ENCODE measurements at places on chromosomes 3 and 15.

DNA sequence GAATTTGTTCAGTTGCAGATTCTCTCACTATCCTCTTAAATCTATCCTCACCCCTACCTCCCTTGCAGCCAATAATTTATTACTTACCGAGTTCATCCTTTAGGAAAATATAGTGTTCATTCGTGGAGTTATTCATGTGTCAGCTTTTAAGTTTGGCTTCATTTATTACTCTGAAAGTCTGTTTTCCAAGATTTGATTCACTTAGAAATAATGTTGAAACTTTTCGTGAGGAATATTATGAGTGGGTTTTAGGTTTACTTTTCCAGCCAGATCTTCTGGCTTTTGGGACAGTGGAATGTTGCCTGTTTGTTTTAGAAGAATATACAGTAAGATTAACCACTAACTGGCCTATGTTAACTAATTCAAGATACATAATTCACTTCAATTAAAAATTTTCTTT is 161.0 kb upstream of the CGNL1 start:
- no peak for DNase-seq

DNA sequence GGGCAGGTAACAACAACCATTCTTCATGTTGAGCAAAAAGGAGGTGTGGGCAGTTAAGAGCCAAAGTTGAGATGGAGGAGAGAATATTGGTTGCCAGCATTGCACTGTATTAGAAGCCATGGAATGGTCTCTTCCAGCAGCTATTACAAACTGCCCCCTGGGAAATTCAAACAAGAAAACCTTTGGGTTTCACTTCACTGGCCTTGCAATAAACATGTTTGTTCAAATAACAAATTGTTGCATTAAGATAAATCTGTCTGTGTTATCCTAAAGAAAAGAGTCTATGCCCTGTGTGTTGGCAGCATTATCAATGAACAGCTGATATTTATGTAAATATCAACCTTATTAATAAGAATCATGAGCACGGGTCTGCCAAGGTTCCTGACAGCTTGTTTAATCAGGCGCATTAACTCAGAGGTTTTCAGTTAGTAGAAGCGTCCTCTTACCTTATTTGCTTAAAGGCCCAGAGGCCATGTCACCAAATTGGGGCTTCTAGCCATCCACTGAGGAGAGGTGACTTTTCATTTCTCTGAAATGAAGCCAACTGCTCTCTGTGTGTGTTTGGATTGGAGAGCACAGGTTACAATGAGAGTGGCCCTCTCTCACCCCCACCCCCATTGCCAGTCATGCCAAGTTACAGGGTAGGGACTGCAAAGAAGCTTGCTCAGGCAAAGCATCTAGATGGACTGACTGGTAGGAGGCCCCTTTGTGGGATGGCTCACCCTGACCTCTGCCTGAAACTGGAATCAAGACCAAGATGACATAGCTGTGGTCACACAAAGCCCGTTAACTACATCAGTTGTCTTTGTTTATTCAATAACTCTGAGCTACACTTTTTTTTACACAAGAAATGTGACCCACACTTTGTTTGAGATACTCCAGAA is 10.5 kb downstream of the FILIP1L start:
- no peak for DNase-seq

DNA sequence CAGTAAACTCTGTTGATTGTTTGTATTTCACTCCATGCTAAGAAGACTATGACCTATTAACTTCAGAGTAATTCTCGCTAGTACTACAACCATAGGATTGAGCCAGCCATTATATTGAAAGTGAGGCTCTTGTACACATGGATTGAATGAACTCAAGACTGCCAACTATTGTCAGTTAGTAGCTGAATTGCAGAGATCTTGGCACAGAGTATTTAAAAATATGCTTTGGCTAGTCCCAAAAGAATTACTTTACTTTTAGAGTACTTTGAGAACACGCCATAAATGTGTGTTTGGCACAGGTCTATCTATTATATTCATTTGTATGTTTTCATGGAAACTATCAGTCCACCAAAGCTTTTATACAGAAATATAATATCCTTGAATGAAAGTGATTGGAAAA is 226.7 kb upstream of the DCBLD2 start:
- no peak for DNase-seq

DNA sequence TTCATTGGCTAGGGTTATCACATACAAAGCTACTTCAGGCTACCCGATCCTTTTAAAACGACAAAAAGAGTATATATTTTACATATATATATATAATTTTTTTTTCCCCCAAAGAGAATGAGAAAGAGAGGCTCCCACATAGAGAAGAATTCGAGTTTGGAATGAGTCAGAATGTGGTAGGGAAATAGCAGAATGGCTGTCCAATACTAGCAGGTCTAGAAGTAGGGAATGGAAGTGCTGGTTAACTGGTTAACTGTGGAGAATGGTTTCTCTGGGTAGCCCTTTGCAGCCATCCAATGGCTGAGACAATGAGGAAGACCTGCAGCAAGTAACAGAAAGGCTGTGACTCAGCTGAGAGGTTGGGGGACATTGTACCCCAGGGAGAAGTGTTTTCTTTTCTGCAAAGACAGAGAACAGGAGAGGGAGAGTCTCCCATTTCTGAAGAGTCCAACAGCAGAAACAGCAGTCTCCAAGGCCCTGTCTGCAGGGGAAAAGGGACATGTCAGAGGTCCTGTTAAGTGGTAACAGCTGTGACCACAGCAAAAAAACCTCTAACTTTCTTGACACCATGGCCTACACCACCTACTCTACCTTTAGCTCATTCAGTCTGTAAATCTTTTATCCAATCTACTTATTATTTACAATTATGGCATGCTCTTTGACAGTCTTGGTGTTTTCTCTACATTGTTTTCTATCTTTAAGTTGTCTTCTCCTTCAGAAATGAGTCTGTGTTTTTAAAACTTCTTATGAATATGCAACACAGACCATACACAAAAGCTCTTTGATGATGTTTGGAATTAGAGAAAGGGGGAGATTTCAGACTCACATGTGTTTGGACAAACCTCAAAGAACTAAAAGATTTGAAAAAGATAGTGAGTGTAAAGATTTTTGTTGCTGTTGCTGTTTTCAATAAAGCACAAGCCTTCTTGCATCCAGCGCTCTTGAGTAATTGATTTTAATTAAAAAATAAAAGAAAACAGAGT is 116.1 kb upstream of the SLC7A14 start:
- no peak for DNase-seq

GRCh38 chr15:38849046-38849445 is 284.4 kb upstream of the RASGRP1 start:
- no peak for DNase-seq

DNA sequence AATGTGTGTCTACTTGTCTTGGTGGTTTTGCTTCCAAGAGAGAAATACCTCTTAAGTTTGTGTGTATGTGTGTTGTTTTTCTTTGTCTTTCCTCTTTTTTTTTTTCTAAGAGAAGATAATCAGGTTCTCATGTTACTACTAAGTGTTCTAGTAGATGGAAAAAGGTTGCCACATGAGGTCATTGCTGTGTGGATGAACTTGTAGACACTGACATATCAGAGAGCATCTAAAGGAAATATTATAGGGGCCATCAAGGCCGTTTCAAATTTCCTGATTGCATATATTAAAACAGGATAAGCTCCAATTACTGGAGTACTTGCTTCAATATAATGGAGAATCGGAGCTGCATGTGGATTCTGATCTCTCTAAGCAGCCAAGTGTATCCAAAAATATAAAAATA is 747.5 kb downstream of the NR2F2 start:
- no peak for DNase-seq

GRCh38 chr15:80607287-80607980 is 87.7 kb upstream of the ABHD17C start:
- no peak for DNase-seq

GRCh38 chr3:170697131-170697530 is 111.3 kb upstream of the SLC7A14 start:
- no peak for DNase-seq

GRCh38 chr3:170419557-170420087 is 954 bp downstream of the CLDN11 start:
- no peak for DNase-seq

- no peak for DNase-seq
These were observed 261.2 kb upstream of the LRRFIP2 start for GRCh38 chr3:37435572-37435971.

DNA sequence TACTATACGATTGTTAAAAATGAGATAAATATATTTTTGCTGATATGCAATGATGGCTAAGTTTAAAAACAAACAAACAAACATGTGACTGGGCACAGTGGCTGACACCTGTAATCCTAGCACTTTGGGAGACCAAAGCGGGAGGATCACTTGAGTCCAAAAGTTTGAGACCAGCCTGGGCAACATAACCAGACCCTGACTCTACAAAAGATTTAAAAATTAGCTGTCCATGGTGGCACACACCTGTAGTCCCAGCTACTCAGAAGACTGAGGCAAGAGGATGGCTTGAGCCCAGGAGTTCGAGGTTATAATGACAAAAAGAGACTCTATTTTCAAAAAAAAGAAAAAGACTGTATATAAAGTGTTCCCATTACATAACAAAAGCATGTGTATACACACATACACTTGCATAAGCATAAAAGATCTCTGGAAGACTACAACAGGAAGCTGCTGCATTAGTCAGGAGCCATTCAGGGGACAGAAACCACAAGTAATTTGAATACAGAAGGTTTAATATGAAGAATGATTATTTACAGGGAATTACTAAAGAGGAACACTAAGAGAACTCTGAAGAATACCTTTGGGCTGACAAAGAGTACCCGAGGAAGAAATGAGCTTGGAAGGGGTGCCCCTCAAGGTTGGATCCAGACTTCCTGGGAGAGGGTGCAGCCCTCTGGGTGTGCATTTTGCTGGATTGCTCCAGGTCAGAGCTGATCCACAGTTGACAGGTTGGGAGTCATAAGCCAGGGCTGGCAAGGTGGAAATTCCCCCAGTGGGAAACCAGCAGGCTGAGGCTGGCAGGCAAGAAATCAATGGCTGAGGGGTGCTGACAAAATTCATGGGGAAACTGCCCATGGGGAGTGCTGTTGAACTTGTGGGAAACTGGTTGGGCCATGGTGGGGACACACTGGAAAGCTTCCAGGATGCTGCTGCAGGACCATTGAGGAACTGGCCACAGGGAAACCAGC is 9.3 kb upstream of the TM4SF18 start:
- no peak for DNase-seq

DNA sequence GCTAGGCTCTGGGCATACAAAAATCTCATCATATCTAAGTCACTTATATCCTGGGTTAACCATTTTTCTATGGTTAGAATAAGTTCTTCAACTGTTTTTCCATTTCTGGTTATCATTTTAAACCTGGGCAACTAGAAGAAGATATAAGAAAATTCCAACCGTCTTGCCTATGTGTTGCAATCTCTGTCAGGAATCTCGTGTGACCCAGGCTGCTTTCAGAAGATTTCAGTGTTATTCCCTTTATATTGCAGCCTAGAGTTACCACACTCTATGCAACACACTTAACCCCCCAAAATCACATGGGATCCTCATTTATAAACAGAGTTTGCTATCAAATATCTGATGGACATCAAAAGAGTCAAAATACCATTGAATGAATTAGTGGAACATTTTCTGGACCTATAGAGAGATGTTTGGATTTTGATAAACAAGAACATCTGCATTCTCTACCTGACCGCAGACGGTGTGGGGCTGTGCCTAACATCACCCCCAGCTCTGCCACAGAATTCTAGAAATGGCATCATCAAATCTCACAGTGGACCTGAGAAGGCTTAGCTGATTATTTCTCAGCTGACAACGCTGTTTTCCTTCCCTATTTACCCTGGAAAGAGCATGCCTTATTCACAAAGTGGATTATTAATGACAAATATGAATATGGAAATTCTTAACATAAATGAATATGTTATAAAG is 515.7 kb downstream of the NTRK3 start:
- no peak for DNase-seq

DNA sequence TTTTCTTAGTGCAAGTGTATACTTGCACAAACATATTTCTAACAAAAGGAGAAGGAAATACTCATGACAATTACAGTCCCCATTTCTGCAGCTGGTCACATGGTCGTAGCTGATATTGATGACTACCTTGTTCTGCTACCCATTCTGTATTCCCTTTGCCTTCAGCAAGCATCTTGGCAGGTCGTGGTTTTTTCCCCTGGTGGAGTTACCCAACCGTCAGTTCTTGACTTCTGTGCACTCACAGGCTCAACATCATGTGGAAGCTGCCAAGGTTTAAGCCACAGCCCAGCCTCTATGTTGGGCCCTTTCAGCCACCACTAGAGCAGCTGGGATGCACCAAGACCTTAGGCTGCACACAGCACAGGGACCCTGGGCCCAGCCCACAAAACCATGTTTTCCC is 56.1 kb downstream of the VGLL3 start:
- no peak for DNase-seq

DNA sequence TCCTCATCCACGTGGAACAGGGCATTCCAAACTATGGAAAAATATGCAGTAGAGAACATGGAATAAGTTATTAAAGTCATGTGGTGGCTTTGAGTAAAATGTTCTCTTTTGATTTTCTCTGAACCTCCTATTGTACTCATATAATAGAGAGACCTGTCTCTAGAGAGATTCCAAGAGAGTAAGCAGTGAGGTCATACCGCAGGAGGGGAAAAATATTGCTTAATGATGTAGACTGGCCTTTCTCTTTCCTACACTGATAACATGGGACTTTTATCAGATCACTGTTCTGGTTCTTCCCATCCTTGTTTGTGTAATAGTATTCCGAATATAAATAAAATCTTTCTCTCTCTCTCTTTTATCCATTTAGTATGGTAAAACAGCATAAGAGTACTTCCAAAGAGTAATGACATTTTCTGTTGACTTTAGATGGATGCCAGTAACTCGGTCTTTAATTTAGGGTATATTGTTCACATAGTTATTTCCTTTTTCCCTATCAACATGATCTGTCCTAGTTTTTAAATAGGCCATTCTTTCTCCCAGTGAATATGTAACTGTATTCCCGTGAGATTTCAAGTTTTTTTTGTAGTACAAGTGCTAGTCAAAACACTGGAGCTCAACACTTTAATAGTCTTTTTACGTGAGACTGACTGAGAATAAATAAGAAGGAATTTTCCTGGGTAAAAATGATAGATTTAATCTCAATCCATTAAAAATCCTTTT is 814.0 kb upstream of the LMCD1 start:
- no peak for DNase-seq
